ENCODE measurements at places on chromosomes 12 and 14.
A peak's percentile ranks its signal among the peaks of the same experiment; 100 is the strongest.

DNA sequence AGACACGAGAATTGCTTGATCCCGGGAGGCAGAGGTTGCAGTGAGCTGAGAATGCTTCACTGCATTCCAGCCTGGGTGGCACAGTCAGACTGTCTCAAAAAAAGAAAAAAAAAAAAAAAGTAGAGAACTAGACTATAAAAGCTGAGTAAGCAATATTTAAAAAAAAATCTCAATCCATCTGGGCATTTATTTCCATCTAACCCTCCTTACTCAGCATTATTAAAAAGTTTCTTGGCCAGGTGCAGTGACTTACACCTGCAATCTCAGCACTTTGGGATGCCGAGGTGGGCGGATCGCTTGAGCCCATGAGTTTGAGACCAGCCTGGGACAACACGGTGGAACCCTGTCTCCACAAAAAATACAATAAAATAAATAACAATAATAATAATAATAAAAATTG lies 4.5 kb downstream of the SUPT16H start:
- DNase-seq: no peak

GRCh38 chr14:69543341-69544115 lies 31.1 kb downstream of the CCDC177 start:
- DNase-seq: no peak

DNA sequence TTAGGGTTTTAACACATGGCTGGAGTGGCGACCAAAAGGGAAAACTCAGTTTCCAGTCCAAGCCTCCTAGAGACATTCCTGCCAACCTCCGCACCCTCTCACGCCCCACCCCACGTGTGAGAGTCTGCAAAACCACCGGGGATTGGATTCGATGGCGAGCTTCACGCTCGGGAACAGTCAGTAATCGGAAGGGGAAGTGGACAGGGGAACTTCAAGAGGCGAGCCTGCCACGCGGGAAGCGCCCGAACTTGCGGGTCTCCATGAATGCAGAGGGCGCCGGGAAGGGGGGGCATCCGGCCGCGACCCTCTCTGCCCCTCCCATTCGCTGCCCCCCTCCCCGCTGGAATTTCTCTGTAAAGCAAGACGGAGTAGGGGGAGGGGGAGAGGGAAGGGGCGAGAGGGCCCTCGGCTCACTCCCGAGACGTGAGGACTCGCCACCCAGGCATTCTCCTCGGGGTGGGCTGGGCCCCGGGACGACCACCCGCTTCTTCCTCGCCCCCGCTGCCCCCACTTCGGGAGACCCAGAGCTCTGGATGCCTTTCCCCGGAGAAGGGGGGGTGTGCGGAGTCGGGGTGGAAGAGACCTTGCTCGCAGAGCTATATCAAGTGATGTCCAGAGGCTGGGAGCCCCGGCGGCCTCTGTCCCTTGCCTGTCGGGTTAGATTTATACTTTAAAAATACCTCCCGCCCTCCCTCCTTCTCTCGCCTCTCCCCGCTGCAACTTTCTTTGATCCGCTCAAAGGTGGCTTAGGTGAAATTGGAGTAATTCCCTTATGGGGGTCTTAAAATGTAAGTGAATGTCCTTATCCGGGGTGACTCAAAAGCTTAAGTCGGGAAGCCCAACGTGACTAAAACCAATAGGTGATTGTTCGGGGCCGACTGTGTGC lies 2.5 kb upstream of the CCND2 start:
- peak; percentile 38 for DNase-seq

GRCh38 chr14:38490273-38490672 lies 234.4 kb upstream of the CLEC14A start:
- no peak for DNase-seq

GRCh38 chr14:68477110-68477455 lies 315.8 kb downstream of the ZFP36L1 start:
- no peak for DNase-seq

DNA sequence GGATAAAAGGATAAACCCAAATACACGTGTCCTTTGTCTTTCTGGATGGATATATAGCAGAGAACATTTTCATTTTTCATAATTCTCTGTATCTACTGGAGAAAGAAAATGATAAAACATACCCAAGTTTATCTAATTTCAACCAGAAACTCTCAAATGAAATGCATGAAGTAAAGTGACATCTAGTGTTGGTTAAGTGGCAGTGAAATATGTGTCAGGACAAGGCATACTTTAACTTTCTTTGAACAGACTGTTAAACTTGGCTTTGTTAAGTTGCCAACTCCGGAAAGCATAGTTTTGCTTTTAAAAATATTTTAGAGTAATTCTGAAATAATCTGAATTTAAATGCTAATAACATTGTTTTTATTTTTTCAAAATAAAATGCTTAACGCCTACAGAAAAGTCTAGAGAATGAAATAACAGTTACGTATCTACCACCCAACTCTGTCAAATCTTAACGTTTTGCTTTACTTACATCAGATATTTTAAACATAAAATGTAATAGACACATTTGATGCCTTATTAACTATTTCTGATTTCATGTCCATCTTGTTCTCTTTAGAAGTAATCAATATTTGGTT lies 25.2 kb upstream of the NTN4 start:
- no peak for DNase-seq

GRCh38 chr14:93042968-93043940 lies 72.5 kb downstream of the ITPK1 start:
- no peak for DNase-seq

GRCh38 chr12:110582276-110583136 lies 612 bp downstream of the PPTC7 start:
- DNase-seq: peak; percentile 82

GRCh38 chr12:131611416-131612091 lies 99.3 kb upstream of the SFSWAP start:
- DNase-seq: no peak

DNA sequence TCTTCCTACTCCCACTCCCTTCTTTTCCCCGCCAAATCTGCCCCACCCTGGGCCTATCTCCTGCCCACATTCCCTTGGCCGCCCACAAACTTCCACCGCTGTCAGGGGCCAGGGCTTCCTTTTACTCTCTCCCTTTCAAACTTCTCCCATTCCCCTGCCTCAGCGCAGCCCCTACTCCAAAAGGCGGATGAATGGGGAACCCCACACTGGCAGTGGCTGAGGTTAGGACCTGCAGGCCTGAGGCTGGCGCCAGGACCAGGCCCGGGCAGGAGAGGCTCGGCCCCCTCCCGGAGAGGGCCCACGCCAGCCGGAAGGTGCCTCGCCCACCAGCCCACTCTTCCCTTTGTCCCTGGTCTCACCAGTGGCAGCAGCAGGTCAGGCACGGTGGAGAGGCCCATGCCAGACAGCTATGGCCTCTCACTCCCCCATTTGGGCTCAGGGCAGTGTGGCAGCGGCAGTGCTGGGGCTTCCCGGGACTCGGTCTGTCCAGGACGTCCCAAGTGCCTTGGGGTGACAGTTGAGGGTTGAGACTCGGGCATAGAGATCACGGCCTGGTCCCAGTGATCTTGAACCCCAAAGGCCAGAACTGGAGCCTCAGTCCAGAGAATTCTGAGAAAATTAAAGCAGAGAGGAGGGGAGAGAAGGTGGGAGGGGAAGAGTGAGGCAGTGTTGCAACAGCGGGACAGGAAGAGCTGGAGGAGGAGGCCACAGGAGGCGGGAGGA lies at the start of gene TNFRSF1A:
Gene TNFRSF1A, minus strand, starts transcription at position 660 of the 723 bp plus-strand sequence. Its CDS starts 262 bp downstream, at position 398.
- DNase-seq: peak; percentile 34

- no peak for DNase-seq
Observed at GRCh38 chr12:116455540-116456329, 103.4 kb upstream of the MAP1LC3B2 start.

DNA sequence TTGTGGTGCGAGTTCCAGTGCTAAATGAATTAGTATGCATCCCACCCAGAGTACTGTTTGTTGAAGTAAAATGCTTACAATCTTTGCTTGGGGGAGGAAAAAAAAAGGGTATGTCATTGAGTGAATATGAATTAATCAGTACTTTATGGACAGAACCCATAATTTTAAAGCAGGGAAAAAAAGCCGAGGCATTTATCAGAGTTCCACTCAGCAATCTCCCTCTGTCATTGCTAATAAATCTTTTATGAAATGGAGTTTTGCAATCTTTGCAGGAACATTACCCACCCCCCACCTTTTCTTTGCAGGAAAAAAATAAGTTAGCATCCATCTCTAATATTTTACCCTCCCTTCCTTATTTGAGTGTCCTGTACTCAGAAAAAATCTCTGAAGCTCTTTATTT lies 127.9 kb upstream of the TMPO start:
- no peak for DNase-seq

DNA sequence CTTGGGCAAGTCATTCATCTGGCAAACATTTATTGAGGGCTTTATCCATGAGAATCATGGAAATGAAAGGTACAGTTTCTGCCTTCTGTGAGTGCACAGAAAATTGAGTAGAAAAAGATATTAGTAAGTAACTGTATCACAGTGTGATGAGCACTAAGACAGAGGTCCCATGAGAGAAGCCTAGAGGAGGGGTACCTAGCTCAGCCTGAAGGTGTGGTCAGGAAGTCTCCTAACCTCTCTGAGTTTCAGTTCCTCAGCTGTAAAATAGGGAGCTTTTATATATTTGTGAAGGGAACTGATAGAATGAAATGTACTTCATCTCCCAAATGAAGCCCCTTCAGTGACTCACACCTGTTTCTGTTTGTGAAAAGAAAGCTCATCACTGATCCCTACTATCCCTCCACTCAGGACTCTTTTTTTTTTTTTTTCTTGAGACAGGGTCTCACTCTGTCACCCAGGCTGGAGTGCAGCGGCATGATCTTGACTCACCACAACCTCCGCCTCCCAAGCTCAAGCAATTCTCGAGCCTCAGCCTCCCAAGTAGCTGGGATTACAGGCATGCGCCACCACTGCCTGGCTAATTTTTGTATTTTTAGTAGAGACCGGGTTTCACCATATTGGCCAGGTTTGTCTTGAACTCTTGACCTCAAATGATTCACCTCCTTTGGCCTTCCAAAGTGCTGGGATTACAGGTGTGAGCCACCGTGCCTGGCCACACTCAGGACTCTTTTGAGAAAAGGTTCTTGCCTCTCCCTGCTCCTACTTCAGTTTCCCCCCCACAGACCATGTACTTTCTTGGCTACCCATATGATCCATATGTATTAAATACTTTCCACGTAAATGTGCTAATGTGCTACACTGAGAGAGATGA lies 93.7 kb upstream of the FUT8 start:
- no peak for DNase-seq

DNA sequence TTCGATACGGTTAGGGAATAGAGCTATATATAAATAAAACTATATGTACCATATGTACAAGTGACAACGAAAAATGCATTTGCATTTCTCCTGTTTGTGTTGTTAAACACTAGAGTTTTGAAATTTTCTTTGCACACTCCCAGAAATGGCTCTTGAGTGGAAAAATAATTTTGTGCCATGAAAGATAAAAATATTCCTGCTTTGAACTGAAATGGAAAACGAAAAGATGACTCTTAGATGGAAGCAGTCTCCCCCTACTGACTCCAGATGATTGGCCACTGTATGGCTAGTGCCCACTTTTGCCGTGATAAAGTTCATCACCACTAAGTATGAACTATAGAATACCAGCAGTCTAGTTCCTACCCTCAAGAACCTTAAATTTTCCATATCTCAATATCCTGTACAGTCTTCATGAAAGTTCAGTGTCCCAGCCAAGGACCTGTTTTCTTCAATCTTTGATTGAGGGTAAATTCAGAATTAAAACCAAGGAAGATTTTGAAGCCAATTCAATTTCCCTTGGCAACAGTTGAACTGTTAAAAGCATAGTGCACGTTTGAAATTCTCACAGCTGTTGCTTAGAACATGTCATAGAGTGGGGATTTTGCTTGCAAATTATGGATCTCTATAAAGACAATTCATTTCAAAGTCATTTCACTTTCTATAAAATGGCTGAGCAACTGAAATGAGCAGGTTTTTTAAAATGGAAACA lies 1.6 kb upstream of the PPP2R5E start:
- no peak for DNase-seq

DNA sequence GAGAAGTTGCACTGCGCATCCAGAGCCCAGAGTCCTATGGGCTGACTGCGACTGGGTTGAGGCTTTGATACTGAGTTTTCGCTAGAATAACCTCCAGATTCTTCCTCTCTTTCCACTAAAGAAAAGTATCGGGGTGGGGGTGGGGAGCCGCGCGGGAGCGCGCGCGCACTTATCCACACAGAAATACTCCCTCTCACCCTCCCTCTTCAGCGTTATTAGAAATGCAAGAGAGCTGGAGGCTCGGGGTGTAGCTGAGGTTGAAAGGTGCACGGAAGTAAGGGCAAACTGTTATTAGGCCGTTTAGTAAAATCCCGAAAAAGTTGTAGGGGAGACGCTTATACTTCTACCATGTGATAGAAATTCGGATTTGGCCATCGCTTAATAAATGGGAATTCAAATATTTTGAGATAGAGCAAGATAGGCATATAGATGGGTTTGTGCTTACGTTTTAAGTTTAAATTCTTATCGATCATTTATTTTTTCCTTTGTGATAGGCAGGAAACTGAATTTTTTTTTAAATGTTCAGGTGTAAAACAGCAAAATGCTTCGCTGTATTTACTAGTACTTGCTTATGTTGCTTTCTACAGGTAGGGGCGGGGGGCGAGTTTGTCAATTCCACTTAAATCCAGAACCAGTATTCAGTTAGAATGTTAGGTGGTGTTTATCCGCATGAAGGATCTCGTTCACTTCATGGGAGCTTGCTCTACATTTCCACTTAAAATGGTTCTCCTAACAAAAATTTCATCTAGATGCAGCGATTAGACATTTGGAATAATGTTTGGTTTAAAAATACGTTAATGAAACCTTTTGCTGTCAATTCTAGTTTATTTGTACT lies 1.1 kb downstream of the ARHGAP5 start:
- DNase-seq: no peak

GRCh38 chr12:66024949-66025348 lies 105.6 kb downstream of the LLPH start:
- DNase-seq: no peak

GRCh38 chr12:6961695-6962284 lies 8.7 kb downstream of the PHB2 start:
- DNase-seq: no peak

DNA sequence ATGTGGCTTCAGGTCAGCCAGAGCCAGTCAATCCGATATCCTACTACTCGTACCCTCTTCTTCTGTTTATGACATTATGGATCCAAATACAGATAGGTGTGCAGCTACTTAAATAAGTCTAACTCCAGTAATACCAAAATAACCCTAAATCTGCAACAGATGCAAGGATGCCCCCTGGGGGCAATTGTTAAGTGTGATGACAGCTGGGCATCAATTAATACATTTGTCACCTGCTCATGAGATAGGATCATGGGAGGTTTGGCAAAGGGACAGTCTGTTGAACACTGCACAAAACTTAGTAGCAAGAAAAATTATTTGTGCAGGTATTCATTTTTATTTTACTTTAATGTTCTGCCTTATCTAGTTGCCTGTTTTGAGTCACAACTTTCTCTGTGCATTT lies 83.2 kb downstream of the SLC38A6 start:
- no peak for DNase-seq

- no peak for DNase-seq
Observed at GRCh38 chr14:32185097-32185496, 16.7 kb upstream of the RNU6-7 start.

GRCh38 chr14:90272523-90272922 lies 16.2 kb downstream of the PSMC1 start:
- DNase-seq: no peak

DNA sequence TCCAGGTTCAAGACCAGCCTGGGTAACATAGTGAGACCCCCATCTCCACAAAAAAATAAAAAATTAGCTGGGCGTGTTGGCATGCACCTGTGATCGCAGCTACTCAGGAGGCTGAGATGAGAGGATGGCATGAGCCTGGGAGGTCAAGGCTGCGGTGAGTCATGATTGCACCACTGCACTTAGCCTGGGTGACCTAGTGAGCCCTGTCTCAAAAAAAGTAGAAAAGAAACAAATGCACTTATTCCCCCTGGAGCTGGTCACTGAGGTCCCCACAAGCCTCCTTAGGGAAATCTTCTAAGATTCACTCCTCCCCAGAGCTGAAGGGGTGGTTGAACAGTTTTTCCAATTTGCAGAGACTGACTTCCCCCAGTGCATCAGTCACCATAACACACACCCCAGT lies 1.6 kb downstream of the CD9 start:
- no peak for DNase-seq

Measured in activated CD4-positive, alpha-beta T cell treated with anti-CD3 and anti-CD28 coated beads, Interleukin-2, amount 50 U/mL, for 4 hours (primary cell).